ENCODE measurements at places on chromosomes 2 and 18.

- no peak for DNase-seq
Measured at GRCh38 chr2:5980450-5981190, 288.4 kb downstream of the SOX11 start.

- peak; percentile 51 for DNase-seq
Measured at GRCh38 chr2:85750587-85751575, 2.9 kb upstream of the ATOH8 start.

- DNase-seq: no peak
Measured at GRCh38 chr2:28716265-28716865, 35.3 kb upstream of the PPP1CB start.

- DNase-seq: no peak
Measured at GRCh38 chr2:208013285-208014178, 11.8 kb downstream of the PLEKHM3 start.

DNA sequence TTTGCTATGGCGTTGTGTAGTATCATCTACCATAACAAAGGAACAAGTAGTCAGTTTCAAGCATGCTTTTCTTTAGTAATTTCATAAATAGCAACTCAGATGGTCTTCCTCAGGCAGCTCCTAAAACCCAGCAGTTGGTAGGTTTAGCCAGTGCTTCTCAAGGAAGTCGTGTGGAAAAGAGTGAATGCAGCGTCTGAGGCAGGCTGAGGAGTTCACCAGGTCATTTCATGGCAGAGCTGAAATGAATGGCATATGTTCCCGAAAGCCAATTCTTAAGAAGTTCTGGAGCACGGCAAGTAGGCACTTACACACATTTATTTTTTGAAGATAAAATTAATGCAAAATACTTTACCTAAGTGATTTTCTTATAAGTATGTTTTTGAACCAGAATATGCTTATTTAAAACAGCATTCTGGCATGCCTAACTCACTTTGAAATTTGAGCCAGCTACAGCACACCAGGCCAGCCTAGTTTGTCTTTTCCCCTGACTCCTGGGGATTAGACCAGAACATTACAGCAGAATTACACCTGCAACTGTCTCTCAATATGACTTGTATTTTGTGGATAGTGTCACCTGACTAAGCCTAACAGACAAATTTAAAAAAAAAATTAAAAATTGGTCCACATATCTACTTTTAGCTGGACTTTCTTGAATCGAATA is 62.2 kb downstream of the OSBPL6 start:
- DNase-seq: no peak

DNA sequence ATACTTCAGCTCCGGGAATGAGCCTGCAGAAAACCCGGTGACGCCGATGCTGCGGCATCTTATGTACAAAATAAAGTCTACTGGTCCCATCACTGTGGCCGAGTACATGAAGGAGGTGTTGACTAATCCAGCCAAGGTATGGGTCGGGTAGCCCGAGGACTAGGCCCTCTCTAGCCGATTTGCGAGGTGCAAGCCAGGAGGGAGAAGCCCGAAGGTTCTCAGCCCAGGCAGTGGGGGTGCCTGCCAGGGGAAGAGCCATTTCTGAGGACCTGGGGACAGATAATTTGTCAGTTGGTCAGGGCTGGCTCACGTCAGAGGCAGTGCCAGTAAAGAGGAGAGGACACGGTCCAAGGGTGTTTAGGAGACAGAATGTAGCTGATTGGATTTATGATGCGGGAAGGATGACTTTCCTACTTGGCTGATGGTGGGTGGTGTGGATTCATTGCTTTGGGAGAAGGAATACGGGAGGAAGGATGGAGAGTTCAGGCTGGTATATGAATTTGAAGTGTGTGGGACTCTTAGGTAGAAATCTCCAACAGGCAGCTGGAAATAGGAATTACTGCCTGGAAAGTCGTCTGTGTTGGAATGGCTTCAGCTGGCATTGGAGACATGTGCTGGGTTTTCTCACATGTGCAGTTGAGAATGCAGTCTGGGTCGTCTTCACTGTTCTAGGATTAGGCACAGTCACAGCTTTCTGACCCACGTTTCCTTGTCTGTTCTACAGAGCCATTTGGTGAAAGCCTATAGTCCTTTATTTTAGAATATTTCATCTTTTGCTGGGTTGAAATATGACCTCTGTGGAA is 874 bp downstream of the NDUFAF7 start:
- peak; percentile 4 for DNase-seq

DNA sequence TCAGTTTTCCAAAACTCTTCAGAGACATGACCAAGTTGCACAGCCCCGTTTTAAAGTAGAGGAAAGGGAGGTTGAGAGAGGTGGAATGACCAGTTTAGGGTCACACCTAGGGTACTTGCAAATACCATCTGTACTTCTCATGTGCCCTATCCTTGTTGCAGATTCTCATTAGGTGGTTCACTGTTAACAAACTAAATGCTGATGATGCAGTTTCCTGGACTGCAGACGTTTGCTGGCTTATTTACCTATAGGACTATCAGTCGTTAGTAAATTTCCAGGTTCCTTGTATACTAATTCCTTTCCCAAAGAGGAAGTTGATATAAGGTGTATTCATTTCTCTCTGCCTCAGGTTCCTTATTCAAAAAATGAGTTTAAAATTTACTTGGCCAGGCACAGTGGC is 1.4 kb downstream of the FARP2 start:
- DNase-seq: no peak

DNA sequence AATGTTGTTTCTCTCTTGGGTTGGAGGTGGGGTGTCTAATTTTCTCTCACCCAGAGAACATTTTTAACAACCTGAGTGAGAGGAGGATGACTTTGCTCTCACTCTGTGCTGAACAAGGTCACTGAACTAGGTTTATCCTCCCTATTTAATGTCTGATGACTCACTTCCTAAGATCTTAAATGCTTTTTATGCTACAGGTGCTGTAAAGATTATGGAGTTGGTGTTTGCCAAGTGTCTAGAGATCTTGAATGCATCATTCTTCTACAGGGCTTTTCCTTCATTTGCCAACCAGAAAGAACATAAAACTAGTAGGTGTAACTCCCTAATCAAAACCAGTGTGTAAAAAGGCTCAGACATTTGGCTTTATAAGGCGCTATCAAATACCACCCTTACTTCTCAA is 350.5 kb upstream of the ETAA1 start:
- no peak for DNase-seq

DNA sequence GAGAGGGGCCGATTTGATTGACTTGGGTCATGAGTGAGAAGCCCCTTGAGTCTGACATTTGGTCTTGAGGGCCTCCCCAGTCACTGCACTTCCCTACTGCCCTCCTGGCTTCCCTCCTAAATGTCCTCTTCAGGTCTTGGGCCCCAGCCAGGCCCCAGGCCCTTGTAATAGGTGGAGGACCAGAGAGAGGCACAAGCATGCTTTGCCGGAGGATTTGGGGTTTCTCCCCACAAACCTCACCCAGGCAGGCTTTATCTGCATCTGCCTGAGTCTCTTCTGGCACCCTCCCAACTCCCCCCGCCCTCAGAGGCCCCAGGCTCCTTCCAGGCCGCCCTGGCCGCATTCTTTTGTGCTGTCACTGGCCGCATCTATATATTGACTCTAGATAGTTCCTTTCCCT is 270.7 kb downstream of the HAUS1 start:
- peak; percentile 74 for DNase-seq

DNA sequence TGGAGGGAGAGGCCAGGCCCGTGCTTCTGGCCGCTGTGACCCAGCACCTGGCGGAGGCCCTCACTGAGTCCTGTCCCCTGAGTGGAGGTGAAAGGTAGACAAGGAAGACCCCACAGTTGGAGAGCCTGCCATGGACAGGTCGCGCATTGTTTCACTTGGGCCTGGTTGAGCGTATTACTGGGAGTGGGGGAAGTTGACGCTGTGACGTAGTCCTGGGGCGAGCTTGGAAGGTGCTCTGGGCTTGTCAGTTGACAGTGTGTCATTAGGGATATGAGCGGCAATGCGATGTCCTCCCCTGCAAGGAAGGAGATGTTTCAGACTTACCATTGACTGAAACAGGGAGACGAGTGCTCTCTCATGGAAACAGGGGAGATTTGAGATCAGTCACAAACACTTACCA is 127.1 kb downstream of the SH3RF3 start:
- no peak for DNase-seq

GRCh38 chr2:52395912-52396311 is 1364.0 kb upstream of the NRXN1 start:
- DNase-seq: no peak

DNA sequence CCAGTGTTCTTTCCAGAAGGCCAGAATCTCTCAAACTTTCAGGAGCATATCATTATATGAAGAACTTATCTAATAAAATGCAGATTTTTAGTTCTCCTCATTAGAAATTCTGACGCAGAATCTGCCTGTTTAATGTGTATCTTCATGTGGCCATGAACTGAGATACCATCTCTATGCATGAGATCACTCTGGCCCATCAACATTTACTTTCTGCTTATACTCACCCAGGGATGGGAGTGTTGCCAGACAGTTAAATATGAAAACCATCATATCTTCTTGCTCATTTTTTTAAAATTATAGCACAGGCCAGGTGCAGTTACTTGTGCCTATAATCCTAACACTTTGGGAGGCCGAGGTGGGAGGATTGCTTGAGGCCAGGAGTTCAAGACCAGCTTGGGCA is 60.4 kb downstream of the MAPK4 start:
- no peak for DNase-seq

- no peak for DNase-seq
Measured at GRCh38 chr2:16554060-16554583, 111.5 kb downstream of the CYRIA start.

GRCh38 chr2:218329826-218330593 is 26.6 kb upstream of the CATIP start:
- DNase-seq: no peak

DNA sequence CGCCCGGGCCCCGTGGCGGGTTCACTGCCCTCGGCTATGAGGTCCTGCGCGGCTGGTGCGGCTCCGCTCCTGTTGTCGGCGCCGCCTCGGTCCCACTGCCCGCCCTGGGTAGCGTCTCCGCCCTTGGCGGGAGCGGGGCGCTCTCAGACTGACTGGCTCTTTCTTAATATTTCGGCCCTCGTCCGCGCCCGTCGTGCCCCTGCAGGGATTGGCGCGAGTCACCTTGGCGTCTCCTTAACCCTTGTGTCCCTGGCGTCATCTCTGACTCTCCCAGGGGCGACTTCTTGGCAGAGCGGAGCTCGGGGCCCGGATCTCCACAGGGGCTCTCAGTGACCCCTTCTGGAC is 1.3 kb downstream of the PTMA start:
- DNase-seq: no peak

- DNase-seq: no peak
Measured at GRCh38 chr18:54229421-54230059, 5.1 kb upstream of the MBD2 start.

DNA sequence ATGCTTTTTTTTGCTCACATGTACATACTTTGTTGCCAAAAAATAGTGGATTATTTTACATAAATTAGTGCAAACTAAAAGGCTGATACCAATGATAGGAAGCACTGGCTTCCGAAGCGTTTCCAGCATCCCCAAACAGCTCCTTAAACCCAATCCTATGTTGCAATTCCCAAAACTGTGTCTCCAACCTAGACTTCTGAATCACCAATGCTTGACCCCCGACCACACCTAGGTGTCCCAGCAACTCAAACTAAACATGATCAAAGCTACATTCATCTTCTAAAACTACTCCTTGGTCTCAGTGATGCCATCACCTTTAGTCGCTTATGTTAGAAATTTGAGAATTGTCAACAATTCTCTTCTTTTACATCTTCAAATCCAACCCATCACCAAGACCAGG is 13.4 kb downstream of the ATP8B1 start:
- DNase-seq: no peak

- DNase-seq: no peak
Measured at GRCh38 chr2:144383571-144384100, 136.3 kb downstream of the ZEB2 start.

- peak; percentile 89 for DNase-seq
Measured at GRCh38 chr2:43226955-43227829, 786 bp upstream of the ZFP36L2 start.

- no peak for DNase-seq
Measured at GRCh38 chr18:56068701-56069100, 480.7 kb upstream of the TCF4 start.

DNA sequence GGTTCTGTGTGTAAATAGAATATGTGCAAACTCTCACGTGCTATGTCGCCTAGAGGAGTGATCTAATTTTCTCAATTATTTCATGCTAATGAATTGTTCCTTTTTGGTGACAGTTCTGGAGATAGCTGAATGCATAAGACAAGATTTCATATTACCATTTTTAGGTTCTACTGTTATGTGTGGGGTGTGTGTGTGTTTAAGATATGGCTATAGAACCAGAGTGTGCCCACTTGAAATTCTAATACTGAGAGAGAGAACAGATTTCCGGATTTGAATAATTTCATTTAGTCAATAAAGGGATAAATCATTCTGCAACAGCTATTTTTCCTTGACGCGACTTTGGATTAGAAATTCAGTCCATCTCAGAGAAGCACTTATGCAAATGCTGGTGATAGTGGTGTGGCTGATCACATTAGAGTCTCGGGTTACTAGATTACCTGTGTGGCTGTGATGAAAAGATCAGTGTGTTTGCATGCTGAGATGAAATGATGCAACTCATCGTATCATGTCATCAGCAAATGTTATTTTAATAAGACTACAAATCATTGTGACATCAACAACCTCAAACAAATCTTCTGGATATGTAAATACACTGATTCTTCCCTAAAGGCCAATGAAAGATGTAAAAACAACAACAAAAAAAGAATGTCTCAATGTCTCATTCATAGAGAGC is 415.9 kb downstream of the EPHA4 start:
- DNase-seq: no peak

DNA sequence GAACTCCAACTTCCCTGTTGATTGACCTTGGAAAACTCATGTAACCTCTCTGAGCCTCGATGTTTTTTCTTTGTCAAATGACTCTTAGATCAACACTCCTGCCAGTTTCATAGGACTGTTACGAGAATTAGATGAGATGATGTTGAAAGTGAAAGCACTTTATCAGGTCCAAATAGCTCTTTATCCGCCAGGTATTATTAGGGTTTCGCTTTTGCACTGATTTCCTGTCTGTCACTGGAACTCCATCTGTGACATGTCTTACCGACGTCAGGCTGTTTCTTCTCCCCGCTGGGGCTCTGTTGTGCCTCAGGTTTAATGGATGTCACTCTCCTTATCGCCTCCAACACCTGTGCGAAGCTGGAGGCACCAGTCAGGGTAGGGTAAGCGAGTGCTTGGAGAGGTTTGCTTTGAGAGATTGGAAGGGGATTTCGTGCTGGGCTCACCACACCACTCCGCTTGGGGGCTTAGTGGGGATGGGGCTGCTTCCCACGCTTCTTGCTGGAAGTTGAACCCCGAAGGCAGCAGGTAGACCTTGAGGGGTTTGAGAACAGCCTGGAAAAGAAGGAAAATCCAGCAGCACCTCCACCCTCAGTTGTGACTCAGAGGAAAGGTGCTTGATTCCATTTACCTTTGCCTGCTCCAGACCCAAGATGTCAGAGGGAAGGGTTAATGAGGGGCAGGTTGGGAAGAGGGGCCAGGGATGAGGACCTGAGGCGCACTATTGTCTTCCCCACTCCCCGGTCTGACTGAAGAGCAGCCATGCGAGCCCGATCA is 4.3 kb downstream of the GAD1 start:
- no peak for DNase-seq

- DNase-seq: no peak
Measured at GRCh38 chr2:176291335-176291734, 22.1 kb downstream of the MTX2 start.
